ENCODE measurements at places on chromosomes 12 and 14. TPM values are rescaled to one million over a fixed set of nuclear protein-coding genes. Genes with fewer than 3 reads are reported as not detected.

Gene BMAL2
- total RNA-seq = 21.5 TPM

Gene SPIC
- total RNA-seq = not detected

Gene ZDHHC22
- 0.11 TPM for total RNA-seq

Gene CLEC14A
- total RNA-seq = not detected

Gene IL31
- not detected for total RNA-seq

Gene PLD4
- not detected for total RNA-seq

Gene NDUFB1
- total RNA-seq = 345 TPM

Gene SIX6
- total RNA-seq = not detected

Gene DBX2
- not detected for total RNA-seq

Gene GPR65
- not detected for total RNA-seq

Gene KRT2
- not detected for total RNA-seq

Gene PLEK2
- total RNA-seq = 28.3 TPM

Gene KRT73
- total RNA-seq = not detected

Gene CLEC4C
- not detected for total RNA-seq

Gene LTB4R2
- 5.7 TPM for total RNA-seq

Gene RASSF9
- 0.53 TPM for total RNA-seq

Gene CHMP4A
- total RNA-seq = 78.6 TPM

Gene FCF1
- 50.3 TPM for total RNA-seq

Gene INHBE
- total RNA-seq = 0.12 TPM

Gene CFAP54
- 0.91 TPM for total RNA-seq

Gene SERPINA12
- total RNA-seq = not detected

Gene SENP1
- total RNA-seq = 12.3 TPM

Gene FSCB
- not detected for total RNA-seq

Gene NOS1
- total RNA-seq = 0.54 TPM

Gene RERGL
- not detected for total RNA-seq

Gene CCDC197
- total RNA-seq = not detected

Gene AHNAK2
- 214 TPM for total RNA-seq

Gene GDF3
- not detected for total RNA-seq

Gene LTA4H
- total RNA-seq = 97.7 TPM

Gene PRICKLE1
- total RNA-seq = 0.73 TPM

Gene OR4E2
- not detected for total RNA-seq

Gene OR6C68
- not detected for total RNA-seq

Gene KCNK13
- 0.09 TPM for total RNA-seq

Gene GDF11
- 4.1 TPM for total RNA-seq

Gene HCFC2
- 4.9 TPM for total RNA-seq

Gene TOMM20L
- not detected for total RNA-seq

Gene CCDC177
- not detected for total RNA-seq

Gene SIX1
- total RNA-seq = 10.1 TPM

Gene GZMH
- not detected for total RNA-seq

Data from A549 treated with RU486 at 1 μM for 4 hours (cell line).